Activated gamma-delta T cell treated with Interleukin-2 at 50 U/mL for 16 hours (primary cell): ENCODE measurements at places on chromosomes 2 and 18.

DNA sequence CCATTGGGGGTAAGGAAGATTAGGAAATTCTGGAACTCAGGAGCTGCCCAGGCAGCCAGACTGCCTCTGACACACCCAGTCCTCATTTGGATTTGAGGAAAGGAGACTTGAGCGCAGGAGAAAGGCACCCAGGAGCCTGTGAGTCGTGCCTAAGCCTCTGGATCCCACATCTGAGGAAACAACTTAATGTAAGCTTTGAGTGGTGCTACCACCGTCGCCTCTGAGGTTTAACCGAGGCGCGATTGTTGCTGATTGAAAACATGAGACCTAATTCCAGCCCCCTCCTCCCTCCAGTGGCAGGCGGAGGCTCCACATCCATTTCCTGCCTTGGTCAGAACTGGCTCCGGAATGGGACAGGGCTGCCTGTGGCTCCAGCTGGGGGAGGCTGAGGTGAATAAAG is 176.7 kb upstream of the PKDCC start:
- DNase-seq, result no peak

DNA sequence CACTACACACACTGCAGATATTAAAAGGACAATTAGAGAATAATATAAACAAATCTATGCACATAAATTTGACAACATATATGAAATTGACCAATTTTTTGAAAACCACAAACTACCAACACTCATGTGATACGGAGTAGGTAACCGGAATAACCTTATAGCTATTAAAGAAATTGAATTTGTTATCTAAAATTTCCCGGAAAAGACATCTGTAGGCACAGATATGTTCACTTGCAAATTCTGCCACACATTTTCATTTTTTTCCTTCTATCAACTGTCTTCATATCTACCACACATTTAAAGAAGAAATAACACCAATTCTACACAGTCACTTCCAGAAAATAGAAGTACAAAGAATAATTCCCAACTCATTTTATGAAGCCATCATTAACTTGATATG is 22.4 kb downstream of the NLRC4 start:
- no peak for DNase-seq

- DNase-seq, result no peak
These were observed 1144.7 kb downstream of the CNTNAP5 start for GRCh38 chr2:125169764-125170146.

DNA sequence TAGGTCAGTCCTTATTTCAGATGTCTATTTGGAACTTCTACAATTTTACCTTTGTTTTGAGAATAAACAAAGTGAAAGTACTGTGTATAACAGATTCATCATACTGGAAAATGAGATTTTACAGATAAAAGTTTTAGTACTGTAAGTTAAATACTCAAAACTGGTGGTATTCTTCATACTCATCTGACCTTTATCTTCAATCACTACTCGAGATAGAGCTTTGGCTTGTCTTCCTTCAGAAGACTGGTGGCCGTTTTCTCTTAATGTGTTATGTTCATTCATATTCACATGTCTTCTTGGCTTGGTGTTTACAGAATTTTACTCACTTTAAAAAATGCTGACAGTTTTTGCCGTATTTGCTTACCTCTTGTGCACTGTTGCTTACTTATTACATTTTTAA is 2.1 kb downstream of the SPOPL start:
- DNase-seq, result no peak

- no peak for DNase-seq
These were observed 411.1 kb downstream of the RAD51AP2 start for GRCh38 chr2:17107151-17107550.

- no peak for DNase-seq
These were observed 146.4 kb downstream of the FTCDNL1 start for GRCh38 chr2:199704358-199705238.

DNA sequence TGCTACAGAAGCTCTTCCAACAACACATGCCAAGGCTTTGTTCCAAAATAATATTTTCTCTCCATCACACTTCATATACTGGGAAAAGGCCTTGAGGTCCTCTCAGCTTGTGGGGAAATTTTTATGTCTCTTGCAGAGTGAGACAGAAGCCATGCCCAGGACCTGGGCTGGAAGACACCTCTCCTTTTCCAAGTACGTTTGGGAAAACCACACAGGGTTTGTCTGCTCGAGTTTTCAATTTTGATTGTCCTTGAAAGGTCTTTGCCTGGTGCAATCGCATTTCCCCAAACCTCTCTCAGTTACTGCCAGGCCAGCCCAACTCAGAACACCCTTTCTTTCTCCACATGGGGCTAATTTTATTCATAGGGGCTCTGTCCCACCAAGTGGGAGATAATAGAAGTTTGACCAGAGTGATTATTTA is 272.2 kb downstream of the OSR1 start:
- DNase-seq, result no peak

GRCh38 chr2:95043300-95044093 is 18.0 kb downstream of the MAL start:
- no peak for DNase-seq

DNA sequence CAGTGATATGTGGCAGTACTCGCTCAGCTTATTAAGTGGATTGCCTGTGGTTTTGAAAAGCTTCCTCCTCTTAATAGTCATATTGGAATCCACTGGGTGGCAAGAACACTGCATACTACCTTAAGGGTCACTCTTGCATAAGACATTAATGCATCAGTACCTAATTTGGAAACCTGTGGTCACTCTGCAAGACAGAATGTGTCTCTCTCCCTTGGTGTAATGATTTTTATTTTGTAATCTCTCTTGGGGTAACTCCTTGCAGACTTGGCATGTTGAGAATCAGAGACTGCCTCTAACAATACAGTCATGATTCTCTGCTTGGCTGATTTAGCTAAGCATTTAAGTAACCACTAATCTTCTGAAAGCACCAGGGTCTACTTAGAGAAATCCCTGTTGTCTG is 33.0 kb upstream of the IER3IP1 start:
- no peak for DNase-seq
